Renal cortex interstitium (tissue), 15 donors: ENCODE measurements at places on chromosomes 7 and 10. TPM values are rescaled to one million over a fixed set of nuclear protein-coding genes. Genes with fewer than 3 reads are reported as not detected.

- no peak for DNase-seq
Observed at GRCh38 chr10:114552050-114552449, 106.0 kb downstream of the ABLIM1 start.

- no peak for DNase-seq
Observed at GRCh38 chr7:2610898-2611297, 20.9 kb upstream of the TTYH3 start.

DNA sequence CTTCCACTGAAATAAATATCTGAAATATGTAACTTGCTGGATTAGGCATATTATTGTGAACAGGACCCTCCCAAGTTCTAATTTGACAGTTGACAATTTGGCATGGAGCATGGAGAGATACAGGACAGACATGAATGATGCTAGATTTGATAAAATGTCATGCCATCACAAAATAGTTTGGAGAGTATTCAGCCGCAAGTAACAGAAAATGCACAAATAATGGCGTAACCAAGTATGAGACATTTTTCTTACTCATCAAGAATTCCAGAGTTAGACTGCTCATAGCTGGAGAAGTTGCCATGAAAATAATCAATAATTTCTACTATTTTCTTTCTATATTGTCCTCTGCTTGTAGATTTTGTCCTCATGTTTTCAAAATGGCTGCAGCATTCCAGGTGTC, 45.5 kb upstream of the GPAM start:
- no peak for DNase-seq

The CLEC5A gene
- polyA plus RNA-seq: 0.62 TPM

- no peak for DNase-seq
Observed at GRCh38 chr10:13788711-13789447, 202.1 kb downstream of the PRPF18 start.

The LIPF gene
- 0.22 TPM for polyA plus RNA-seq

DNA sequence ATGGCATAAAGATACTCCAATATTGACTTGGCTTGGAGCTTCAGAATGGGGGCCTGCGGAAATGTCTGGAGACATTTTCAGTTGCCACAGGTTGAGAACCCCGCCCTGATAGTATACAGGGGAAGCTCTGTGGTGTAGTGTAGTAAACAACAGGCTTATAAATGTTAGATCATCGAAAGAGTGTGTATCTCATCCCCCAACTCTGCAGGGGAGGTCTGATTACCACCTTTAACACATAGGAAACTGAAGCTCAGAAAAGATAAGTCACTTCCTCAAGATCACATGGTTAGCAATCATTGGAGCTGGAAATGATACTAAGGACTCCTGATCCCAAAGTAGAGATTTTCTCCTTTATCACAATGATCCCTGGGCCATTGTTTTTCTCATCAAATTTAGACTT, 144.5 kb upstream of the BMPER start:
- DNase-seq: no peak

The VCL gene
- polyA plus RNA-seq: 117 TPM
